ENCODE measurements at places on chromosomes 11 and 22.

- no peak for DNase-seq
These were observed 13.2 kb downstream of the KCNQ1OT1 start for GRCh38 chr11:2686360-2687222.

DNA sequence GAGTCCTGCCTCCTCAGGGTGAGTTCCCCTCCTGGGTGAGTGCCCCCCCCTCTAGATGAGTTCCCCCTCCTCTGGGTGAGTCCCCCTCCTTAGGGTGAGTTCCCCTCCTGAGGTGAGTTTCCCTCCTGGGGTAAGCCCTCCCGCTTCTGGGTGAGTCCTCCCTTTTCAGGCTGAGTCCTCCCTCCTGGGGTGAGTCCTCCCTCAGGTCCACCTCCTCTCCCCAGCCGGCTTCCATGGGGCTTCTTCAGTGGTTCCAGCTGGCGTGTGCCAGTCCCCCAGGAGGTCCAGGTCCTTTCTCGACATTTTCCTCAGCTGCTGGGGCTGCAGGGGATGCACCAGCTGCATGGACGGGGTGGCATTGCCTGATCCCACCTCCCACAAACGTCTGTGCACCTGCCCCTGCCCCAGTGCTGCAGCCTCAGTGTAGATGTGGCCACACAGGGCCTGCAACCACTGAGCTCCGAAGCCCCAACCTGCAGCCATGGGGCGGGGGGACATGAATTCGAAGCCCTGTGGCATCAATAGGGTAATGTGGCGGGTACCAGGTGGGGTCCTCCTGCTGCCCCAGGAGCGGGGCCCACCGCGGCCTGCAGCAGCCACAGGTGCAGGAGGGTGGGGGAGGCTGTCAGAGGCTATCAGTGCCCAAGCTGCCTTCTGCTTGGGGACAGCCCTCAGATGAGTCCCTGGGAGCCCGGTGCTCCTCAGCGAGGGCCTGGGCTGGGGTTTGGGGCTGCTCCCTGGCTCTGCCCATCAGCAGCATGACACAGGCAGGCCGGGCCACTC, 101.3 kb upstream of the FGF3 start:
- DNase-seq: no peak

GRCh38 chr11:8354622-8355415, 91.1 kb upstream of the LMO1 start:
- no peak for DNase-seq

GRCh38 chr22:23383491-23384361, 196.4 kb downstream of the IGLL1 start:
- no peak for DNase-seq

- no peak for DNase-seq
These were observed 116.0 kb downstream of the MN1 start for GRCh38 chr22:27685515-27685914.

GRCh38 chr11:43135966-43136534, 175.7 kb upstream of the API5 start:
- DNase-seq: no peak

- DNase-seq: peak; percentile 20
These were observed 53.0 kb downstream of the PARVA start for GRCh38 chr11:12430351-12430750.

DNA sequence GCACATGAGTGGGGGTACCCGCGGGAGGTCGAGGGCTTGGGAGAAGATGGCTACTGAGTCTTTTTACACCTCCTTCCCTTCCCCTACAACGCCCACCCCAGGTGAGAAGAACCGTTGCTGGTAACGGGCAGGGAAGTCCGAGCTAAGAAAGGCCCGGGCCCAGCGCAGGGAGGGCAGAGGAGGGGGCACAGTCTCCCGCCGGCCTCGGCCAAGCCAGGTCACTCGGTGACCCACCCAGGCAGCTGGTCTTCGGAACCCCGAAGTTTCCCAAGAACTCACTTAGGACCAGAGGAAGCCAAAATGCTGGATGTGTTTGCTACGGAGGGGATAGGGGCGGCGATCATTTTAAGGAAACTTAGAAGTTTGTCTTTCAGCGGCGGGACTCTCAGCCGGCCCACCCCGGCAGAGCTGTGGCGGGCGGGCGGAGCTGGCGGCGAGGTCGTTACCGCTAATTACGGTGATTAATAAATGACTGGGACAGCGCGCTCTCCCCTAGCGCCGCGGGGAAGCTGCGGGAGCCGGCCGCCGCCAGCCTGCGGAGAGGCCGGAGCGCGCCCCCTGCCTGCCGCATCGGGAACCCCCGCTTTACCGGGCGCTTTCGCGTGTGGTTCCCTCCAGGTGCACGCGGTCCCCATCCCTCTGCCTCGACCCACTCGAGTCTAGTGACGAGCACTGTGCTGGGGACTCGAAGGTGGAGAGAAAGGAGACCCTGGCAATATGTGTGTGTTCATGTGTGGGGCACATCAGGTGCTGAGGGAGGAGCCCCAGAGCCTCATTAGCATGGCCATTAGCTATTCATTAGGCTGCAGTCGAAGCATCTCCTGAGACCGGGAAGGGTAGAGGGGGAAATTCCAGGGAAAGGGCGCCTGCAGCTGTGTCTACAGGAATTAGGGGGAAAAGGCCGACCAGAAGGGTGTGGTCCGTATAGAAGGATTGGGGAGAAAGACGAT, 945 bp downstream of the ROBO3 start:
- DNase-seq: no peak

GRCh38 chr11:122028036-122028435, 88.0 kb downstream of the BLID start:
- DNase-seq: no peak

- DNase-seq: no peak
These were observed 66.2 kb downstream of the CCDC81 start for GRCh38 chr11:86440843-86441242.

GRCh38 chr11:73652856-73653559, 6.6 kb downstream of the PLEKHB1 start:
- DNase-seq: no peak

- no peak for DNase-seq
These were observed 562.0 kb downstream of the MN1 start for GRCh38 chr22:27239520-27239919.

GRCh38 chr11:16912692-16913111, 101.5 kb downstream of the PLEKHA7 start:
- no peak for DNase-seq

- DNase-seq: no peak
These were observed 102.0 kb downstream of the GRIK4 start for GRCh38 chr11:120613264-120614226.

DNA sequence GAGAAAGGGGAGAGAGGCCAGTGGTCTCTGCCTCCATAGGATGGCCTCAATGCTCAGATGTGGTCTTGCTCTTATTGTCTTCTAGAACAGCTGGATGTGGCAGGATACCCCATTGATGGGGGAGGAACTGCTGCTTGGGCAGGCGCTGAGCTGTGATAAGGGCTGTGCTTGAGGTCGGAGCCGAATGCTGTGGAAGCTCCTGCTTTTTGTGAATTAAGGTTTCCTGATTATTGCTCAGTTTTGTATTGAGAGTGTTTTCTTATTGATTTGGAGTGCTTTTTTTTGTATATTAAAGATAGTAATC, 57.2 kb downstream of the CABIN1 start:
- DNase-seq: no peak

- peak; percentile 64 for DNase-seq
These were observed 65.6 kb upstream of the CRYBB3 start for GRCh38 chr22:25134028-25134427.

DNA sequence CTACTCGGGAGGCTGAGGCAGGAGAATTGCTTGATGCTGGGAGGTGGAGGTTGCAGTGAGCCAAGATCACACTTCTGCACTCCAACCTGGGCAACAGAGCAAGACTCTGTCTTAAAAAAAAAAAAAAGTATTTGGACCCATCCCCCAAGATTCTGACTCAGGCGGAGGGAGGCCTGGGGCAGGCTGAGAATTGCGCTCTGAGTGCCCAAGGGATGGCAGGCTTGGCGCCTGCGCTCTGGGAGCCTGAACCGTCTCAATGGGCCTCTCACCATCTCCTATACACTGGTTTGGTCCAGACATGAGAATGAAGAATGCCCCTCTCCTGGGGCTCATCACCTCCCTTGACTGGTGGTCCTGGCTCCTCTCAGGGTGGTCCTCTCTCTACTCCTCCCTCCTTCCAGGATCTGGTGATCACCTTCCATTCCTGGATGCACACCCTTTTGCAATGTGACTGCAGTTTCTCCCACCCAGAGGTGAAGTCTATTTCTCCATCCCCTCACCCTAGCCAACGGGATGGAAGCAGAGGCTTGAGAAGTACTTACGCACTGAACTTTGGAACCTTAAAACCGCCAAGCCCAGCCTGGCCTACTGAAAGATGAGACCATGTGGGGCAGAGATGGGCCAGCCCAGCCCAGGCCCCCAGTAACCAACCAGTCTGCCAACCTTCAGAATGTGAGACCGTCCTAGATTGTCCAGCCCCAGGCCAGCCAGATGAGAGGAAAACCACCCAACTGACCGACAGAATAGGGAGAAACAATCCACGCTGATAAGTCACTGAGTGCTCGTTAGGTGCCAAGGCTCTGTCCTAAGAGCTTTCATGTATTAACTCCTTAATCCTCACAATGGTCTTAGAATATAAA, 4.9 kb downstream of the POLR3H start:
- no peak for DNase-seq

GRCh38 chr11:76648061-76648460, 22.5 kb downstream of the LRRC32 start:
- no peak for DNase-seq

DNA sequence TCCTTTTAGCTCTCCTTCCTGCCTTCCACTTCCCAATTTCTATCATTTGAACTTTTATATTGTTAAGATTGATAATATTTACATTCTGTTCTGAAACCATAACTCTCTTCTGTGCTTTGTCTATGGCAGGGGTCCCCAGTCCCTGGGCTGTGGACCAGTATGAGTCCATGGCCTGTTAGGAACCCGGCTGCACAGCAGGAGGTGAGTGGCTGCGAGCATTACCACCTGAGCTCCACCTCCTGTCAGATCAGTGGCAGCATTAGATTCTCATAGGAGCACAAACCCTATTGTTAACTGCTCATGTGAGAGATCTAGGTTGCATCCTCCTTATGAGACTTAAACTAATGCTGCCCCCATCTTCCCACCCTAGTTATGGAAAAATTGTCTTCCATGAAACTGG, 48.4 kb upstream of the HEPHL1 start:
- DNase-seq: no peak

DNA sequence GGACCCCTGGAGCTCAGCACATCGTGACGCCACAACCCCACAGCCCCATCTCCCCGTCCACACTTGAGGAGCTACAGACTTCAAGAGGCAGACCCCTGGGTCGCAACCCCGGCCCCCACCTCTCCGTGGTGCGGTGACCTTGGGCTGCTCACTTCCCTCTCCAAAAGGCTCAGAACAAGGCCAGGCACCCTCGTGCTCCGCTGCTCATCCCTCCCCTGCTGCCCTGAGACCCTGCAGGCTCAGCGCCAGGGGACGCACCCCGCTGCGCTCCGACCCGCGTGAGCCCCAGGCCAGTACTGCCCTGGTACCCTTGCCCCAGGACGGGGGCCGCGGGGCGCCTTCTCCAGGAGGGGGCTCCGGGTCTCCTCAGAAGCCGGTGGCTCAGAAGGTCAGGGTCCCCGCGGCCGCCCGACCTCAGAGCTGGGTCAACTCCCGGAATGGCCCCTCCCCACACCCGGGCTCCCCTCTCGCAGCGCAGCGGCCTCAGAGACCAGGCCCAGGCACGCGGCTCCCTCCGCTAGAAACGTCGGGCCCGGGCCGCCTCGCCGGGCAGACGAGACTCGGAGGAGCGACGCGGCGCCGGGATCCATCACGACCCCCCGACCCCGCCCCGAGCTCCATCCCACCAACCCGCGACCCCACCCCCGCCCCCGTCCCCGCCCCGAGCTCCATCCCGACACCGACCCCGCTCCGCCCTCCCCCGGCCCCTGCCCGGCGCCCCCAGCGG, 563 bp downstream of the GATD1 start:
- DNase-seq: no peak

DNA sequence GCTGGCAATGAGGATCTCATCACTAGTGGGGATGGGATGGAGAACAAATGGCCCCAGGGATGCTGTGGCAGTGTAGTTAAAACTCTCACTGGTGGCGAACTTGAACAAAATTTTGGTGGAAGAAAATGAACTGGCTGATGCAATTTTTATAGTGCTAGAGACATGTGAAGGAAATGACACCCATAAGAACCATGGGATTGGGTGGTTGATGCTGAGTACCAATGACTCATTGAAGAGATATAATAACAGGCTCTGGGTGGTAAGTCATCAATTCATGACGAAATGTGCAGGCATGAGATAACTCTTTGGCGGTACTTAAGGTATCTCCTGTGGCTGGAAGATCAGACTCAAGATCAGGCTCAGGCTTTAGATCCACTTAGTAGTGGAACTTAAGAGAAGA, 172.9 kb upstream of the DDI1 start:
- DNase-seq: no peak

Data from epithelial cell of prostate (primary cell).